M059J (cell line): ENCODE measurements at places on chromosomes 5 and 9. TPM values are rescaled to one million over a fixed set of nuclear protein-coding genes. Genes with fewer than 3 reads are reported as not detected.

DNA sequence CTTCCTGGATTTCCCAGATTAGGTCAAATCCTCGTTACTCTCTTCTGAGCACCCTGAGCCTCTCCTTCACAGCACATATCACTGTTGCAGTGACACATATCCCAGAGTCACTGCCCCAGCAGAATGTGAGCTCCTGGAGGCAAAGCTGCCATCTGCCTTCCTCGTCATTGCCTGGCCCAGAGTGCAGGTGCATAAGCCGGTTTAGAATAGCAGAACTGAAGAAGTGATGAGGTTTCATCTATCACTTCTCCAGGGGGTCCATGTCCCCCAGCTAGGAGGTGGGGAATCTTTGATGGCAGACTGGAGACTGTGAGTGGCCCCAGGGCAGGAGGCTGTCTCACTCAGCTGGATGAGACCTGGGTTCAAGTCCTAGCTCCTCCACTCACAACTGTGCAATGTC is 25.8 kb downstream of the NIPAL4 start:
- DNase-seq = no peak

Gene IGIP
- 1.6 and 1.8 TPM in 2 replicates for total RNA-seq

Gene PTGR1
- total RNA-seq = 102 and 111 TPM in 2 replicates

DNA sequence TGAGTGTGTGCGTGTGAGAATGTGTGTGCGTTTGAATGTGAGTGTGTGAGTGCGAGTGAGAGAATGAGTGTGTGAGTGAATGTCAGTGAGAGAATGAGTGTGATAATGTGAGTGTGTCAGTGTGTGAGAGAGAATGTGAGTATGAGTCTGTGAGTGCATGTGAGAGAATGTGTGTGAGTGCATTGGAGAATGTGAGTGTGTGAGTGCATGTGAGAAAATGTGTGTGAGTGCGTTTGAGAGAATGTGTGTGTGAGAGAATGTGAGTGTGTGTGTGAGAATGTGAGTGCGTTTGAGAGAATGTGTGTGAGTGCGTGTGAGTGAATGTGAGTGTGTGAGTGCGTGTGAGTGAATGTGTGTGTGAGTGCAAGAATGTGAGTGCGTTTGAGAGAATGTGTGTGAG is 39.0 kb upstream of the LHX2 start:
- DNase-seq = no peak

DNA sequence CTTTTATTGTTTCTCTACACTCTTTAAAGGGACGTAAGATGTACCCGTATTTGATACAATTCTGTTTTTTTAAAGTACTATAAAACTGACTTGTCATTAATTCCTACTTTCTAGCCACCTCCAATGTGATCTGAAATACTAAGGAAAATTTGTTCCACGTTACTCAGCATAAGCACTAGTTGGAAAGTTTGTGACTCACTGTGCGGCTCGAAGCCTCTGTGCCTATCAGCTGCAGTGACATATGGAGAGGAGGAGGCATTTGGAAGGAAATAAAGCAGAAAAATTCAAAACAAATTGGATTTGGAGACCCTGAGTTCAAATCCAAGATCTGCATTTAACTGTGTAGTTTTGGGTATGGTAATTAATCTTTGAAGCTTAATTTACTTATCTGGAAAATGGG is 339.3 kb downstream of the BRINP1 start:
- no peak for DNase-seq

- DNase-seq = no peak
Observed at GRCh38 chr9:86774116-86774515, 173.2 kb downstream of the GAS1 start.

DNA sequence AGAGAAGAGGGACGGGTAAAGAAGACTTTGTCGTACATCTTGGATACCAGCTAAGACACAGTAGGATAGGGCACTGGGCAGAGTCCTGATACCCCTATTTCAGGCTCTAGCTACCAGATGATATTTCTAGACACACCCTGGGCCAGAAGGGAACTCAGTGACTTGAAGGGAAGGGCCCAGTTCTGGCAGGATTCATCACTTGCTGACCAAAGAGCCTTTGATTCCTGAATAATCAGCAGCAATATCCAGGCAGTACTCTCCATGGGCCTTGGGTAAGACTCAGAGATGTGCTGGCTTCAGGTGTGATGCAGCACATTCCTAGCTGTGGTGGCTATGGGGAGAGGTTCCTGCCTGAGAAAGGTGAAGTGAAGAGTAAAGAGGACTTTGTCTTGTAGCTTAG is 40.7 kb downstream of the TPD52L3 start:
- no peak for DNase-seq

DNA sequence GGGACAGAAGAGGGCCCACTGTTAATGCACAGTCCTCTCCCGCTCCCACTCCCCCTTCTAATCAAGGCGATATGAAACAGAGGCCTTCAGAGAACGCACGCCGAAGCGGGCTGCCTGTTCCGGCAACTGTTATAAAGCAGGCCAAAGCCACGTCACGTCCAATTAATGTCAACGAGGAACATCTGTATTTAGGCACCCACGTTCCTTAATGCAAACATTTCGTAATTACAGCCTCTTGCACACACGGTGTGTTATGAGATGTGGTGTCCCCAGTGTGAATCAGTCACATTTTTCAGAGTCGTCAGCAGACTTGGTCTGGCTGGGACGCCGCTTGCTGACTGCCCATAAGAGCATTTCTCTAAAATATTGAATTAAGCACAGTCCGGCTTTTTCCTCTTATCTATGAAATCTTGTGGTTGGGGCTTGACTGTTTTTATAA is 339.0 kb downstream of the NSG2 start:
- DNase-seq = no peak

Gene HSPA5
- 93.9 and 156 TPM in 2 replicates for total RNA-seq

- no peak for DNase-seq
Observed at GRCh38 chr5:29939988-29940387, 1253.5 kb upstream of the CDH6 start.

- no peak for DNase-seq
Observed at GRCh38 chr9:123191260-123191659, 77.1 kb downstream of the STRBP start.

Gene CTSL
- total RNA-seq = 174 and 202 TPM in 2 replicates

Gene LYSMD3
- 13.2 and 18.1 TPM in 2 replicates for total RNA-seq

Gene SLC1A1
- total RNA-seq = 14.7 and 20.6 TPM in 2 replicates

- no peak for DNase-seq
Observed at GRCh38 chr9:130459941-130460669, 15.3 kb downstream of the ASS1 start.

Gene KIAA0825
- total RNA-seq = 0.32 and 0.49 TPM in 2 replicates
